EL (cell line): ENCODE measurements at places on chromosomes 1 and 21.

DNA sequence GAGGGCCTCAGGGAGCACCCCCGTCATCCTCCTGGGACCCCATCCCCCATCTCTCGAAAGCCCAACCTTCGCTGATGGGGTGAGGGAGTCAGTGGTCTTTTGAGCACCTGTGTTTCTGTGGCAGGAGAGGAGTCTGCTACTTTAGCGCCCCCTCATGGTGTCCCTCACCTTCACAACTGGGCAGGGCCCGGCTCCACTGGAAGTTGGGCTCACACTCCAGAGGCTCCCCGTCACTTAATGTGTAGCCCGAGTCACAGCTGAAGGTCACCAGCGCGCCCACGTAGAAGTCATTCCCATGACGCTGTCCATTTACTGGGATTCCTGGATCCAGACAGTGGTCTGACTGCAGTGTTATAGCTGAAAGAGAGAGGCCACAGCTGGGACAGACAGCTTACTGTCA is 139.5 kb upstream of the HMGB4 start:
- DNase-seq = no peak

GRCh38 chr1:153945131-153945794 is 1.3 kb downstream of the DENND4B start:
- peak; percentile 22 for DNase-seq

DNA sequence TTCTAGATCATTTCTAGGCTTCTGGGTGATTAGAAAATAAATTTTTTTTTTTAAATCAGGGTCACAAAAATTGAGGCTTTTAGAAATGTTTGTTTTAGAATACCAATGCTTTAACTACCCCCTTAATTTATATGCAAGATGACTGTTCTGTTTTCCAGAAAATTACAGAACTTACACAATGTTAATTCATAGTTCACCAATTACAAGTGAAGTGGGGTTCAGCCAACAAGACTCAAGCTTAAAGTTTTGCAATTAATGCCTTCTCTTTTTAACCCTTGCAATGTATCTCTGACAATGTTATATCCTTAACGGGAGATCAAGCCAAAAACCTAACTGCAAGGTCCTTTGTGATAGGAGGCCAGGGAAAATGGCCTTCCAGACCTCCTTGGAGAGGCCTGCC is 5.6 kb downstream of the PRELP start:
- DNase-seq = no peak

DNA sequence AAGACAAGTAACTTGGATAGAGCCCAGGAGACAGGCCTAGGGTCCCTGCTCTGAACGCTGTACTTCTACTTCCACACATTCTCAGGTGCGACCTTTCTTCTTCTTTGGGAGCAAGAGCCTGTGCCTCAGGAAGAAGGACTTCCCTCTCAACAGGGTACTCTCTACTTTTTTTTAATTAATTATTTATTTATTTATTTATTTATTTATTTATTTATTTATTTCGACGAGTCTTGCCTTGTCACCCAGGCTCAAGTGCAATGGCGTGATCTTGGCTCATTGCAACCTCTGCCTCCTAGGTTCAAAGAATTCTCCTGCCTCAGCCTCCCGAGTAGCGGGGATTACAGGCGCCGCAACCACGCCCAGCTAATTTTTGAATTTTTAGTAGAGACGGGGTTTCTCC is 361.6 kb downstream of the FAM72C start:
- no peak for DNase-seq

DNA sequence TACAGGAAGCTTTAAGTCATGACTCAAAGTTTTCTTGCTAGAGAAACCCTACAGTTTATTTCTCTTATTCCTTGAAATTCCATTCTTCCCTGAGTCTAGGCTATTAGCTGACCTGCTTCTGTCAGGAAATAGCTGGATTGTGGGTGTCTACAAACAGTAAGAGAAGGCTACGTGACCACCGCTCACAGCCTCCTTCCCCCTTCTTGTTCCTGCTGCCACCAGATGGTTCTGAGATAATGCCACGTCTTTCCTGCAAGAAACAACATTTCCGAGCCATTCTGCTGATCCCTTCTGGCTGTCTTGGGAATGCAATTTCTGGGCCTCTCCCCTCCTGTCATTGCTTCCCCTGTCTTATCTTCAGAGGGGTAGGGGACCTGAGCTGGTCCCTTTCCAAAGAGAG is 128.9 kb upstream of the SGIP1 start:
- DNase-seq = no peak

- no peak for DNase-seq
These were observed 25.5 kb downstream of the RGL1 start for GRCh38 chr1:183830389-183830788.

GRCh38 chr21:26743524-26743923 is 101.7 kb downstream of the ADAMTS1 start:
- no peak for DNase-seq

DNA sequence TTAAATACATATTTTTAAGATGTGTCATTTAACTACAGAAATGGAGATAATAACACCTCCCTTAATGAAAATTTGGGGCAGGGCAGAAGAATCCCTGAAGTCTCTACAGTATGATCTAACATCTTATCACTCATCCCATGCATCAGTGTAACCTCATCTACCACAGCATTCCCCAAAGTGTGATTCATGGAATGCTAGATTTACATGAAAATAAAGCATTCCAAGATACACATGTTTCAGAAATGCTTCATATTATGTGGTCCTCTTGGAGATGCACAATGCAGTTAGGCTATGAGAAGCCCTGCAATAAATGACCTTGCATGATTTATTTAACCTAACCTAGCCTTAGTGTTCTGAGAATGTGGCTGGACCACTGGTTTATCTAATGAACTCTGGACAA is 166.9 kb upstream of the SYT6 start:
- peak; percentile 90 for DNase-seq

DNA sequence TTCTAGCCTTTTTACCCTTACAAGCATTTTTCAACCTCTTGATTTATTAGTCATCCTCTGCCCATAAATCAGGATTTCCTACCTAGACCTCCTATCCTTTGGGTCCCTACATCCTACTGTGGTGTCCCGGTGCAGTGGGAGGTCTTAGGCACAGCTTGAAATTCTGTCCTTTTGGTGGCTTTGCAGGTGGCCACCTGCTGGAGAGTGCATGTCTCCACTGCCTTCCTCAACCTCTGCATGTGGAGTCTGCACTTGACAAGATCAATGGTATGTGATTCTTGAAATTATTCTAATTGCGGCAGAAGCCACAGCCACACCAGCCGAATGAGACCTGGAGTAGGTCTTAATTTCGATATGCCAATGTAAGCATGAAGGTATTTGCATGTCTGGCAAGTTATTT is 11.4 kb upstream of the KCNA3 start:
- no peak for DNase-seq

GRCh38 chr1:151806170-151806569 is 951 bp upstream of the LINGO4 start:
- no peak for DNase-seq

GRCh38 chr1:175839779-175840669 is 96.6 kb upstream of the TNR start:
- DNase-seq = peak; percentile 33

GRCh38 chr21:34639882-34640788 is 25.2 kb upstream of the RCAN1 start:
- DNase-seq = no peak
